Inflammatory macrophage treated with lipopolysaccharide for 1 hour (primary cell): ENCODE measurements at places on chromosomes 5 and 9.

DNA sequence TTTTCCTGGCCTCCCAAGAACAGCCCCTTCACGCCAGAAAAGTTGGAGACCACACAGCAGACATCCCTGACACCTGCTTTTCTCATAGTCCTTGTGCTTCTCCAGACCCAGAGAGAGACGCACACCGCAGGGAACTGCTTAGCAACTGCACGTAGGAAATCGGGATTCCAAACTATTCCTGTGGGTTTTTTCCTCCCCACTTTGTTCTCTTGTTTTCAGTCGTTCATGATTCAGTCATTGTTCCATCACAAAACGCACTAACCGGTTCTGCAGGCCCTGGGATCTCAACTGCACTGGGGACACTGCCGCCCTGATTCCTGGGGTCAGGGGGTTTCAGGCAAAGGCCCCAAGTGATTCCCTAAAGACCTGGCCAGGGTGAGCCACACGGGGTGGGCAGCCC is 588.0 kb upstream of the KLF4 start:
- no peak for DNase-seq

DNA sequence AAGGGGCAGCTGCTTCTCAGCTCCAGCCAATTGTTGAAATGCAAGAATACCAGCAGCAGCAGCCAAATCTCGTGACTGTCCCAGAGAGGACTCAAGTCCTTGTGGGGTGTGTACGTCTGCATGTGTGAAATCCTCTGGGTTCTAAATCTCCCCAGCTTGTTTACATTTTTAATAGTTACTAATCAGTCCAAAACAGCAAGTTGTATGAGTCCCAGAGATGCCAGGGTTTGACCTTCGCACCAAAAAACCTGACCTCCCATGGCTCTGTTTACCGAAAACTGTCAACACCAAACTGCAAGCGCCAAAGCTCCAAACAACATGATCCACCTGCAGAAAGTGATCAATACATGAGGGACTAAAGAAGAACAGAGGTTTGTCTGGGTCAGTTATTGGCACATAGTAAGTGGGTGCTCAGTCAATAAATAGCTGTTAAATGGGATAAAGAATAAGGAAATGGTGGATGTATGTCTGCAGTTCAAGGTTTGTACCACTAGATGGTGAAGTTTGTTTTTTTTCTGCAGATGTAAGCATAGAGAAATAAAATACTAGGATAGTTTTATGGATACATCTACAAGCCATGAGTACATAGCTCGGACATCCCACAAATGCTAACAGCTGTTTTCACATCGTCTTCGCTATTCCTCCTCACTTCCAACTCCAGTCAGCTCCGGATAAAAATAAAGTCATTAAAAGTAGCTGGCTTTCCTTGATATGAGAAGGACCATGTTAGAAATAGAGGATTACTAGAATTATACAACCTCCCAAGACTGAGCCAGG is 85.3 kb upstream of the ADRB2 start:
- peak; percentile 80 for DNase-seq

- DNase-seq: no peak
Observed at GRCh38 chr9:80025796-80026520, 454.2 kb downstream of the TLE4 start.

GRCh38 chr5:96348536-96348935 is 84.5 kb downstream of the PCSK1 start:
- DNase-seq: no peak

DNA sequence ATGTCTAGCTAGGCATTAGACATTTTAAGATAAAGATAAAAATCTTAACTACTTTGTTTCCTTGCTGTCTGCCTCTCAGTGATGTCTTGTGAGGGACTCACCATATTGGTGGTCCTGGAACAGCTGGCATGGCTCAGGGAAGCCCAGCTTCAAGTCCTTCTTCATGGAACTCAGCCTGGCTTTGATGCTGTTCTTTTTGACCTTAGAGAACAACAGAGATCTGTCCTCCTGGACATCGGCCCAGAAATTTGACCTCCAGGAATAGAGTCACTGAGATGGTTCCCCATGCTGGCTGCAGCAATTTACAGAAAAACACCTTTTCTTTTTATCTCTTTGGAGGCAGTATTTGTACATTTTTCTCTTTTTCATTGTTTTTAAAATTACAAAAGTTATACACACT is 235.5 kb upstream of the WWC1 start:
- DNase-seq: no peak

DNA sequence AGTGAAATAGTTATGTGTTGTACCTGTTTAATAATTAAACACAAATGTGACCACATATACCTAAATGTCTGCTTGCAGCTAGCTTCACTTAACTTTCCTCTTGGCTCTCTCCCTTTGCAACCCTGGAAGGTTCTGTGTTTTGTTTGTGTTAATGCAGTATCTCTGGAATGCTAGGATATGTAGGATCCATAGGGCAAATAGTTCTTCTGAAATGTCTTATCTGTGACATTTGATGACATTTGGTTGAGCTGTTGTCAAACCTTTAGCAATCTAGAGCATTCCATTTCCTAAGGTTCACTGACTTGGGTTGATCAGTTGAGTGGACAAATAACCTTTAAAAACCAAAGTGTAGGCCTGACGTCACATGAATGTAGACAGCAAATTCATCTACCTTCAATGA is 21.8 kb downstream of the CTNNA1 start:
- DNase-seq: no peak

DNA sequence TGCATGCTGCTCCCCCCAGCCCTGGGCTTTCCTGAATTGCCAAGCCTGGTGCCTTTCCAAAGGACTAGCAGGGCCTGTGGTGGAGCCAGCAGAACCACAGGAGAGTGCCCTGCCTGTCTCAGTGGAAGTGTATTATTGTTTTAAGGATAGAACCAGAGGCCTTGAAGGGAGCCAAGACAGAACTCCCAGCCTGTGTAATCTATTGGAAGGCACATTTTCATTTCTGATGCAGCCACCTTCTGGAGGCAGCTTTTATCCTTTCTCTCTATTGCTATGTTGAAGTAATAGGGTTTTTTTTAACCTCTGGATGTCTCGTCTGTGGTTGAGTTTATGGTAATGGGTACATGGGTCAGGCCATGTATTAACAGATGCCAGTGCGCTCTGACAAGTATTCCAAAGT is 29.3 kb downstream of the RNF44 start:
- no peak for DNase-seq
